ENCODE measurements at places on chromosomes 13 and 19.
A peak's percentile ranks its signal among the peaks of the same experiment; 100 is the strongest.

- no peak for DNase-seq
Observed at GRCh38 chr19:2110822-2111221, 14.1 kb downstream of the IZUMO4 start.

GRCh38 chr19:50909240-50910070 is 1.7 kb downstream of the KLK4 start:
- DNase-seq = peak; percentile 61

DNA sequence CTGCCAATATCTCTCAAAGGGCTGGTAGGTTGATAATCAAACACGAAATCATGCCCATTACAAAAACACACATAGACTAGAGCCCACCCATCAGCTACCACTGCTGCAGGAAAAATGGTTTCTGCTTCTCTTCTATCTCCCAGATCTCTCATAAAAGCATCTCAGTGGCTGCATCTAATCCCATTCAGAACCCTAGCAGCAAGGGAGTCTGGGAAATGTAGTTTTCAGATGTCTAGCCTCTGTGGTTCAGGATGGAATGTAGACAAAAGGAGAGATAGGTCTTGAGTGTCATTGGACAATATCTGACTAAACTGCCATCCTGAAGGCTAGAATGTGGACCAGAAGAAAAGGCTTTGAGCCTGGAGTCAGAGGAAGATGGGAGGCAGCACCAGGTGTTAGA is 32.1 kb downstream of the RDH8 start:
- DNase-seq = no peak

- DNase-seq = no peak
Observed at GRCh38 chr19:49491804-49492572, 4.2 kb upstream of the RPS11 start.

- DNase-seq = no peak
Observed at GRCh38 chr19:40005691-40006272, 8.9 kb downstream of the ZNF546 start.

- DNase-seq = no peak
Observed at GRCh38 chr13:113152984-113153809, 5.3 kb upstream of the PROZ start.

DNA sequence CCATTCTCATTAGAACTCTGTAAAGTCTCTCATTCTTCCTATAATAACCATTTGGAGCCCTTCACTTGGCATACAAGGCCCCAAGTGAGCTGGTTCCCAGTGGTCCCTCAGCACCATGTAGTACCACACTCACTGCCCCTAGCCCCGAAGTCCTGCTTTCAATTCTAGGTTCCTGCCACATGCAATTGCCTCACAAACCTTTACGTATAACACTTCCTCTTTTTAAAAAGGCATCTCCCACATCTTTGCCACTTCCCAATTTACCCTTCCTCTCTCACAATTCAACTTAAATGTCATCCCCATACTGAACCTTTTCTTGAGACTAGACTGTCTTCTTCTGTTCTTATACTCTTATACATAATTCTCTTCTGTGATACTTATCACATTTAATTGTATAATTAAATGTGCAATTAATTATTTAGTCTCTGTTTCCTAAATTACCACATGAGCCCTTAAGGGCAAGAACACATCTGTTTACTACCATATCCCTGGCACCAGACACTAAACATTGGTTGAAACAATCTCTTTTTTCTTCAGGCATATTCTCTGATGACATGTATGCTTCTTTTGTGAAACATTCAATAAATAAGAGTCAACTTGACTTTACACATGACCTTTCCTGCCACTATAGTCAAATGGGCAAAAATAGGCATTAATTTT is 304.0 kb downstream of the SPRY2 start:
- no peak for DNase-seq

DNA sequence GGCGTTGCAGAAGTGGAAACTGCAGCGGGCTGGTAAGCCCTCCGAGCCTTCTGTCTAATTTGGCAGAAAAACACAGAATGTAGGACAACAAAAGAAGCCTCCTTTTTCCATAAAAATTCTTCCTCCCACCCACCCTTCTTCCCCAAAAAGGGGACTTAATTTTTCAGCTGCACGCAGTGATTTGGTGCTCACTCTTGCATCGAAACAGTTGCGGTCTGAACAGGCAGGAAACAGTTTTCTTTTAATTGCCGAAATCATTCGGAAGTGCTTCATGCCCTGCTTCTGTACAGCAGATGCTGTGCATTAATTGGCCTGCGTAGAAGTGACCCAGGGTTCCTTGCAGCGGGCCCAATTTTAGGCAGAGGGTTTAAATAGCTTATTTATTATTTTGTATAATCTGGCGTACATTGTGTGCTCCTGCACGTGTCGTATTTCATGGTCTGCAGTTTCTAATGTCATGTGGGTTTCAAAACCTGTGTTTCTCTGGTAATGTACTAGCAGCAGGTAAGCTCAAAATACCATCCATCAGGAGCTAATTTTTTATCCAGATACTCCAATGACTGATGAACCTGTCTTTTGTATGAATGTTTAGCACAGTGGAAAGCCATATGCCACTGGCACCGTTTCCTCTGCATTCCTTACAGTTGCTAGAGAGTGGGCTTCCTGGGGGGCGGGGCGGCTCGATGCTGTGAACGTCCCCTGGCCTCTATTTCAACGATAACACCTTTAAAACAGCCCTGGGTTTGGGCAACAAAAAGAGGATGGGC is 66.6 kb downstream of the GGACT start:
- no peak for DNase-seq

DNA sequence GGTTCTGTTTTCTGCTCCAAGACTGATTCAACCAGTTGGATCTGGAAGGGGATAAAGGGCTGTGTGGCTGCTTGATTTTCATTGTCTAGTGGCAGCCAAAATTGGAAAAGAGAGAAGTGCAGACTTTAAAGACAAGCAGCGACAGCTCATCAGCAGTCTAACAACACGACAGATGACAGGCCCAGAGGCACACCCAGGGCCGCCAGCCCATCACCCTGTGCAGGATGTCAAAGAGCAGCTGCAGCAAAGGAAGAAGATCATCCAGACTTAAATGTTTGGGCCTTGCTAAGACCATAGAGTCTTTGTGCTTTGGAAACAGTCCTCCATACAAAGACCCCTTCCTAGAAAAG is 421.0 kb upstream of the KLF12 start:
- no peak for DNase-seq

- no peak for DNase-seq
Observed at GRCh38 chr13:25538276-25538675, 166.5 kb downstream of the ATP8A2 start.
